ENCODE measurements at places on chromosomes 1 and 21. TPM values are rescaled to one million over a fixed set of nuclear protein-coding genes. Genes with fewer than 3 reads are reported as not detected.

The FNDC10 gene
- 1.00 TPM for total RNA-seq

The OR2M3 gene
- total RNA-seq = not detected

The CLIC6 gene
- total RNA-seq = 0.82 TPM

DNA sequence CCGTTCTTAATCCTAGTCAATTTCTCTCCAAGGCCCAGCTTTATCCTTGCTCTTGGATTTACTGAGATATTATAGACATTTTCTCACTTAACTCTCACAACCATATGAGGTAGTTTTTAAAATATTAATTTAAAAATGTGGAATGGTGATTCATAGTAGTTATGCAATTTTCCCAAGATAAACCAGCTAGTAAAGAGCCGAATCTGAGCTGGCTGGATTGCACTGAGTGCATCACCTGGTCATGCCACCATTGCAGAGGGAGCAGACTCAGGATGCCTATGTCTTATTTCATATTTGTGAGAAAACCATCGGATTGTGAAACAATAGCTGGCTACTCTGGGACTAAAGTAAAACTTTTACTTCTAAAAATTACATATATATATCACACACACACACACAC is 494.0 kb downstream of the KCNT2 start:
- no peaks in the 10 kb centered on the region for H3K4me1 ChIP-seq
- H3K36me3 ChIP-seq = no peaks in the 10 kb centered on the region
- no peak overlapping the region for H3K4me3 ChIP-seq
- no peak overlapping the region for H3K27ac ChIP-seq

DNA sequence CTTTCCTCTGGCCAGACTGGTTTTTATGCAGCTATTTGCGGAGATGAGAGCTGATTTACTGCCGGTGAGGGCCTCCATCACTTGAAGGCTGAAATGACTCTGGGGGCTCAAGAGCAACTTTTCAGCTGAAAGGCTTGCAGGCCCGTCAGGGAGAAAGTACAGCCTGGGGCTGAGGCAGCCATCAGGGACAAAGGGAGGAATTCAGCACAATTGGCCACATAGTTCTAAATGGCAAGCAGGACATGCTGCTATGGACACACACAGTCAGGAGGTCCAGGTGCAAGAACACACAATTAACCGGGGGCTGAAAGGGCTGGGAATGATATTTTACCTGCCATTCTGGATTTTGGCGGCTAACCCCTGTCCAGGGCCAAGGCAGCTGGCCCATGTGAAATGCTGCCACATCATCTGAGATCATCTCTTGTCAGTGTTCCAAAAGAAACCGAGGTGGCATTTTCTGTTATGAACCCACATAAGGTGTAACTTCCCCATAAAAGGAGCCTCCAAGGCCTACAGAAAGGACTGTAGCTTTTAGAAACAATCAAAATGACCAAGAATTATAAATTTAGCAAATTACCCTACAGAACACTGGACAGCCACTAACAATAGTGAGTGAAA is 58.2 kb downstream of the LMX1A start:
- H3K4me1 ChIP-seq = no peaks in the 10 kb centered on the region
- no peak overlapping the region for H3K27ac ChIP-seq
- H3K27me3 ChIP-seq = peaks cover 12% of the 10 kb centered on the region
- no peak for DNase-seq

Data from activated T-cell treated with anti-CD3 and anti-CD28 coated beads, Interleukin-2, amount 50 U/mL, for 72 hours (primary cell).